ENCODE measurements at places on chromosomes 12 and 14. TPM values are rescaled to one million over a fixed set of nuclear protein-coding genes. Genes with fewer than 3 reads are reported as not detected.

- DNase-seq: no peak
- H3K27me3 ChIP-seq: no peaks in the 10 kb centered on the region
- no peak overlapping the region for H3K4me3 ChIP-seq
- no peak overlapping the region for H3K27ac ChIP-seq
Measured at GRCh38 chr12:58811346-58811745, 109.0 kb downstream of the LRIG3 start.

- no peaks in the 10 kb centered on the region for H3K36me3 ChIP-seq
- no peak overlapping the region for H3K4me3 ChIP-seq
- peak overlapping the region; percentile 10 for H3K27ac ChIP-seq
- DNase-seq: no peak
- H3K27me3 ChIP-seq: no peaks in the 10 kb centered on the region
Measured at GRCh38 chr12:12992418-12993130, 7.5 kb downstream of the HEBP1 start.

DNA sequence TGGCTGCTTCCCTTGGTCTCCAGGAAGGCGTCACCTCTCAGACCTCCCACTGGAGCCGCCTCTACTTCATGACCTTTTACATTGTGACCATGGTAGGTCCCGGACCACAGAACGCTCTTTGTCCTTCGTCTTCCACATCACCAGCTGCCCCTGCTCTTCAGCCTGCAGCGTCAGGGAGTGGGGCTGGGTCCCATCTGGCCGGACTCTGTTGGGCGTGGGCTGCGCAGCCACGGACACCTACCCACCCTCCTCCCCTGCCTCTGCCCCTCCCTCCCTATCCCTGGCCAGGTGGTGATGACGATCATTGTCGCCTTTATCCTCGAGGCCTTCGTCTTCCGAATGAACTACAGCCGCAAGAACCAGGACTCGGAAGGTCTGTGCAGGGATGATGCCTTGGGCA lies 43.3 kb downstream of the SLC8B1 start:
- H3K4me1 ChIP-seq: peaks cover 2% of the 10 kb centered on the region
- H3K36me3 ChIP-seq: peaks cover 3% of the 10 kb centered on the region
- H3K27ac ChIP-seq: no peak overlapping the region
- H3K27me3 ChIP-seq: no peaks in the 10 kb centered on the region

- no peaks in the 10 kb centered on the region for H3K36me3 ChIP-seq
- no peak for DNase-seq
- H3K27me3 ChIP-seq: no peaks in the 10 kb centered on the region
- H3K4me3 ChIP-seq: no peak overlapping the region
Measured at GRCh38 chr14:87055007-87055406, 938.0 kb downstream of the GALC start.

DNA sequence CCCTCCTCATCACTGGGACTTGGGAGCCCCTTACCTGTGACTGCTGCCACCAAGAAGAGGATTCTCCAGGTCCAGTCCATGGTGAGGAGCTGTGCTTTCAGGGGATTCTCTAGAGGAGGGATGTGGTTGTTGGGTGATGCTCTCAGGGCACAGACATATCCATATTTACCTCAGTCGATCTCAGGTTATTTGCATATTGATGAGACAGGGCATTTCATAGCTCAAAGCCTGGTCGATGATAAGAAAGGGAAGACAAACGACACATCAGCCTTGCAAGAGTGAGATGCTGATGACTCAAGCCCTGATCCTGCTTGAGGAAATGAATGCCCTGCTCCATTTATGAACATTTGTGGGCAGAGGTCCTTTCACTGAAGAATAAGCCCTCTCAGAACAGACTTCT lies 981.0 kb downstream of the TMEM121 start:
- peak overlapping the region; percentile 92 for H3K27ac ChIP-seq
- peak overlapping the region; percentile 74 for H3K4me3 ChIP-seq
- H3K36me3 ChIP-seq: no peaks in the 10 kb centered on the region
- H3K4me1 ChIP-seq: peaks cover 81% of the 10 kb centered on the region

GRCh38 chr12:113958108-113958507 lies 8.0 kb downstream of the RBM19 start:
- peaks cover 15% of the 10 kb centered on the region for H3K4me1 ChIP-seq
- no peak overlapping the region for H3K27ac ChIP-seq
- no peak overlapping the region for H3K4me3 ChIP-seq
- H3K27me3 ChIP-seq: no peaks in the 10 kb centered on the region
- H3K36me3 ChIP-seq: peaks cover 36% of the 10 kb centered on the region

- no peak for DNase-seq
- H3K27ac ChIP-seq: no peak overlapping the region
- no peak overlapping the region for H3K4me3 ChIP-seq
- no peaks in the 10 kb centered on the region for H3K36me3 ChIP-seq
- peaks cover 13% of the 10 kb centered on the region for H3K4me1 ChIP-seq
- H3K27me3 ChIP-seq: peaks cover under 1% of the 10 kb centered on the region
Measured at GRCh38 chr14:74950795-74951442, 4.5 kb downstream of the PGF start.

DNA sequence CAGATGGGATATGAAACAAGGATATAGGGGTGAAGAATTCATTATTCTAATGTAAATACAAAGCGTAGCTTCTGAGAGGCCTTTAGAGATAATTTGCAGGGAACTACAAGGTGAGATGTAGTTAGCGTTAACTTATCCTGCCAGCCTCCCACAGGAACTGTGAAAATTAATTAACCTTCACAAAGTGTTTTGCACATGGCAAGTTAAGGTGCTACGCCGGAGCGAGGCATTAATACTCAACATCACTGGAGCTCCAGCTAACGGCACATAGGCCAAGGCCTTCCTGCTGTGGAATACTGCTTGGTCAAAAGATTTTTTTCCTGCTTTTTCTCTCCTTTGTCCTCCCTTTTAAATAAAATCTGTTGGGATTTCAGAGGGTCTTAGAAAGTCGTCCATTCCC lies 86.5 kb downstream of the CRACR2A start:
- no peak overlapping the region for H3K27ac ChIP-seq
- DNase-seq: no peak
- peaks cover 30% of the 10 kb centered on the region for H3K36me3 ChIP-seq
- no peak overlapping the region for H3K4me3 ChIP-seq
- H3K4me1 ChIP-seq: peaks cover 15% of the 10 kb centered on the region
- H3K27me3 ChIP-seq: no peaks in the 10 kb centered on the region

- no peak for DNase-seq
- peaks cover 88% of the 10 kb centered on the region for H3K4me1 ChIP-seq
- peak overlapping the region; percentile 32 for H3K27ac ChIP-seq
- no peaks in the 10 kb centered on the region for H3K27me3 ChIP-seq
- H3K36me3 ChIP-seq: peaks cover 33% of the 10 kb centered on the region
- H3K4me3 ChIP-seq: no peak overlapping the region
Measured at GRCh38 chr12:122878780-122879612, 16.9 kb downstream of the VPS37B start.

DNA sequence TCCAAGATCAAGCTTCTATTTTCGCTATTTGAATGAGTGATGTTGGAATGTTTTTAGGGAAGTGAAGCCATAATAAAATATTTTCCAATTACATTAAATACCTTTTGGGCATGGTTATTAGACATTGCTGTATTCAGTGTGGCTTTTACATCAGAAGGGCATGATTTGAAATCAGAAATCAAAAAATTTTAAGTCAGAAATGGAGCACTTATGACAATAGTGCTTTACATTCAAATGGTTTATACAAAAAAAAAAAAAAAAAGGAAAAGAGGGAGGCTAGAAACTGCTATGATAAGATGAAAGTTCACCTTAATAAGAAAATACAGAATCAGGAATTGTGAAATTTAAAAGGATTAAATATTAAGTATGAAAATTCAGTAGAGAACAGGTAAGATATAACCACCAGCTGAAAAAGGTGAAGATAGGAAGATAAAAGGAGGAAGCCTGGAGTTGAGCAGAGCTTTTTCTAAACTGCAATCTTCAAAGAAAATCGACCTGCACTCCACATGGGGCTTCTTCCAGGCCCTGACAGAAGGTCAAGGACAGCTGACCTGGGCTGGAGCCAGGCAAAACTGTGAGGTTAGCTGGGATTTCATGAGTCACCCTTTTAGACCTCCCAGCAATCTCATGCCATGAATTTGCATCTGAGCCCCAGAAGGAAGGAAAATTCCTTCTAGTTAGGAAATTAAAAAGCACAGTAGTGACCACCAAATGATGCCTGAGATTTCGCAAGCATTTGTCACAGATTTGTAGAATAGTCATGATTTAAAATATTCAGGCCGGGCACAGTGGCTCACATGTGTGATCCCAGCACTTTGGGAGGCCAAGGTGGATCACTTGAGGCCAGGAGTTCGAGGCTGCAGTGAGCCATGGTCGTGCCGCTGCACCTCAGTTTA lies 23.4 kb upstream of the BMP4 start:
- no peaks in the 10 kb centered on the region for H3K36me3 ChIP-seq
- H3K4me1 ChIP-seq: no peaks in the 10 kb centered on the region
- H3K4me3 ChIP-seq: no peak overlapping the region
- H3K27ac ChIP-seq: no peak overlapping the region

DNA sequence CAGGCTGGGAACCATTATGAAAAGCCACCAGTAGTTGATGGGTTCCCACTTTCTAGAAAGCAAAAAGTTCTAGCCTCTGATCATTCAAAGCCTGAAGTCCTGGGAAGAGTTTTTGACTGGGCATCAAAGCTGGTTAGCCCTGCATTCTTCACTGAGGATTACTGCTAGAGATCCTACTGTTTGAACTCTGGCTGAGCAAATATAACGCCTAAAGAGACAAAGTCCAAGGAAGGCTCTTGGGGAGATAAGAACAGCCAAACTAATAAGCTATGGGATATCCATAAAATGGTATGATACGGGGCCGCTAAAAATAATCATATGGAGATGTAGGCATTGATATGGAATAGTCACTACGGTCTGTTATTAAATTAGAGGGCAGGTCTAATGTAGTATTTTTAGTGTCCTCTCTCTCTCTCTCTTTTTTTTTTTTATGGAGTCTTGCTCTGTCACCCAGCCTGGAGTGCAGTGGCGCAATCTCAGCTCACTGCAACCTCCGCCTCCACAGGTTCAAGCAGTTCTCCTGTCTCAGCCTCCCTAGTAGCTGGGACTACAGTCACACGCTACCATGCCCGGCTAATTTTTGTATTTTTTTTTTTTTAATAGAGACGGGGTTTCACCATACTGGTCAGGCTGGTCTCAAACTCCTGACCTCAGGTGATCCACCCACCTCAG lies 35.5 kb downstream of the PLXNC1 start:
- peaks cover 28% of the 10 kb centered on the region for H3K4me1 ChIP-seq
- no peak overlapping the region for H3K4me3 ChIP-seq
- peaks cover 47% of the 10 kb centered on the region for H3K36me3 ChIP-seq
- no peak for DNase-seq
- H3K27me3 ChIP-seq: no peaks in the 10 kb centered on the region

DNA sequence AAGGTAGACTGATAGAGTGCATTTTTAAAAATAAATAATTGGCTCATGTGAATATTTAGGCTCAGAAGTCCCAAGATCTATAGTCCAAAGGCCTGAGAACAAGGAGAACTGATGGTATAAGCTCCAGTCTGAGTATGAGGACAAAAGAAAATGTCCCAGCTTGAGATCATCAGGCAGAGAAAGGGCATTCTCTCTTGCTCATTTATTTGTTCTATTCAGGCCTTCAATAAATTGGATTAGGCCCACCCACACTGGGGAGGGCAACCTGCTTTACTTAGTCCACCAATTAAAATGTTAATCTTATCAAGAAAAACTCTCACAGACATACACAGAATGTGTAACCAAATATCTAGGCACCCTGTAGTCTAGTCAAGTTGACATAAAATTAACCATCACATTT lies 644.4 kb upstream of the MDGA2 start:
- H3K27ac ChIP-seq: no peak overlapping the region
- no peaks in the 10 kb centered on the region for H3K4me1 ChIP-seq
- H3K27me3 ChIP-seq: no peaks in the 10 kb centered on the region
- no peak overlapping the region for H3K4me3 ChIP-seq
- no peak for DNase-seq

- peak; percentile 77 for DNase-seq
- H3K27ac ChIP-seq: peak overlapping the region; percentile 90
- peaks cover 71% of the 10 kb centered on the region for H3K4me1 ChIP-seq
Measured at GRCh38 chr14:68779761-68780323, 13.0 kb downstream of the ZFP36L1 start.

- no peaks in the 10 kb centered on the region for H3K27me3 ChIP-seq
- H3K36me3 ChIP-seq: peaks cover 24% of the 10 kb centered on the region
- no peak for DNase-seq
Measured at GRCh38 chr12:102163383-102163782, 34.2 kb downstream of the PMCH start.

AQP6 gene
- not detected for total RNA-seq

STAB2 gene
- total RNA-seq: not detected

WNT1 gene
- 1.1 TPM for total RNA-seq

NCAPD2 gene
- total RNA-seq: 201 TPM

E2F7 gene
- 25.3 TPM for total RNA-seq

MCRS1 gene
- total RNA-seq: 86.1 TPM

KRT72 gene
- total RNA-seq: 0.40 TPM

PTPRO gene
- 1.1 TPM for total RNA-seq

Measured in activated CD8-positive, alpha-beta T cell treated with anti-CD3 and anti-CD28 coated beads, Interleukin-2, amount 10 ng/mL, durations not matched to agents 7 days and 5 days (primary cell).